SIG-M5 (cell line): ENCODE measurements at places on chromosomes 13 and 19.

- DNase-seq: no peak
These were observed 9.4 kb downstream of the FCER2 start for GRCh38 chr19:7692417-7693088.

DNA sequence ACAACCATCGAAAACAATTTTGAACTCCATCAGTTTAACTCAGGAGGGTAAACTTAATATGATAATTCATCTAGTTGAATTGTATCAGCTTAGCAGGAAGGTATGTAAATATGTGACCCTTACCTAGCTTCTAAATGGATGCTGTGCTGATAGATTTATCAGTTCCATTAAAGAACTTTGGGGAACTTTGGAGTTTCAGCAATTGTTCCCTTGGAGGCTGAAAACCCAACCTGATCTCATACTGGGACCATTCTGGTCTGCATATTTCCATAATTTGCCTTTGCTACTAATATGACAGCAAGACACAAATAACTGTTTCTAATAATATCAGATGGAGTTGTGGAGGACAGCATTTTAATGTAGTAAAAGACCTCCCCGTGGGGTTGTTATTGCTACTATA is 127.8 kb downstream of the GGACT start:
- no peak for DNase-seq

- DNase-seq: no peak
These were observed 6.5 kb downstream of the KCTD4 start for GRCh38 chr13:45194081-45194939.

GRCh38 chr13:86986448-86986847 is 684.7 kb upstream of the SLITRK5 start:
- no peak for DNase-seq

DNA sequence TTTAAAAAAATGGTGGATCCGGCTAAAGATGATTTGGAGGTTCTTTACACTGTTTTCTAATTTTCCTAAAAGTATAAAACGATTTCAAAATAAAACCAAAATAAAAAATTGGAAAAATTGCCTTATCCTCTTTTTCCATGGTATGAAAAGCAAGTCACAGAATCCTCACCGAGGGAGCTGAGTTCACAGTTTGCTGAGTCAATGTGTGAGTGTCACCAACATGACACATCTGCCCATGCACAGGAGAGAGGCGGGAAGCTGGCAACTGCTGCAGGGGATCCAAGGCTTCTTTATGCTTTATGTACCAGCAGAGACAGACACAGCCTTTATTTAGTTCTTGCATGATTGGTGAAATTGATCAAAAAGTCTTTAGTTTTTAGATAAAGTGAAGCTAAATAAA is 157.8 kb downstream of the TNFSF13B start:
- no peak for DNase-seq

DNA sequence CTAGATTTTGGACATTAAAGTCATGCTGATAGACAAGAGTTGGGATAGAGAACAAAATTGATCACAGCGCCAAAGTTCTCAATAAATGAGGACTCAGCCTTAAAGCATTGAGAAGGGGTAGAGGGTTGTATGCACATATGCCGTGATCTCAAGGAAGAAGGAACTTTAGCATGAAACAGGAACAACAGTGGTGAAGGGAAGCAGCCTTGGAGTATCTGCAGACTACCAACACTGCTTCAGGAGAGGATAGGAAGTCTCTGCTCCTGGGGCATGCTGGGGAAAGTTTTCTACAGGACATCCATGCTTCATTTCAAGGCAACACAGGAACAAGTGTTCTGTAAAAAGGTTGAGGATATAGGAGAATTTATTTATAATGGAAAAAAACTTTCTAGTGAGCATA is 111.9 kb upstream of the MLNR start:
- no peak for DNase-seq

DNA sequence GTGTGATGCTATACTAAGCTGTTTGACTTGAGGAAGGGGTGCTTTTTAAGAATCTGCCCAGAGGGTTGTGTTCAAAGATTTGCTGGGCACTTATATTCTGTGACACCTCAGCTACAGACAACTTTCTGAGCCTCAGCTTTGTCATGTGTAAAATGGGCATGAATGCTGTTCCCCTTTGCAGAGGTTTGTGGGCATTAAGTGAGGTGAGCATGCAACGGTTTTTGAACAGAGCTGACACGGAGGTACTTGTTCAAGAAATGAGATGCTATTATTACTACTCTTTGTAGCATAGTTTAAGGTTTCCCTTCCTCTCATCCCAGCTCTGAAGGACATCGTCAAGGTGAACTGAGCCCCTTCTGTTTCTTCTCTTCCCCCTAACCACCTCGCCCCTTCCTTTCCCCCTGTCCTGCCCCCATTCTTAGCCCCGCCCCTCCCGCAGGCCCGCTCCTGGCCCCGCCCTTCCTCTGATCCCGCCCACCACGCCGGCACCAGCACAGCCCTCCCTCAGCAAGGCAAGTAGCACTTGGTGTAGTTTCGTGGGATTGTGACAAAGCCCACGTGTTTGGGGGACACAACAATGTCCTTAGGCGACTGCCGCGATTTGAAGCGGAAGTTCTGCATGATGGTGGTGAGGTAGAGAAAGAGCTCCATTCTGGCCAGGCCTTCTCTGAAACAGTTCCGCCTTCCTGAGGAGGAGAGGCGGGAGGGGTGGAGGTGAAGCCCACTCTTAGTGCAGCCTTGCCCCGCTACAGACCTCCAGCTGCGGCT is 26.1 kb upstream of the CYP2A7 start:
- no peak for DNase-seq

DNA sequence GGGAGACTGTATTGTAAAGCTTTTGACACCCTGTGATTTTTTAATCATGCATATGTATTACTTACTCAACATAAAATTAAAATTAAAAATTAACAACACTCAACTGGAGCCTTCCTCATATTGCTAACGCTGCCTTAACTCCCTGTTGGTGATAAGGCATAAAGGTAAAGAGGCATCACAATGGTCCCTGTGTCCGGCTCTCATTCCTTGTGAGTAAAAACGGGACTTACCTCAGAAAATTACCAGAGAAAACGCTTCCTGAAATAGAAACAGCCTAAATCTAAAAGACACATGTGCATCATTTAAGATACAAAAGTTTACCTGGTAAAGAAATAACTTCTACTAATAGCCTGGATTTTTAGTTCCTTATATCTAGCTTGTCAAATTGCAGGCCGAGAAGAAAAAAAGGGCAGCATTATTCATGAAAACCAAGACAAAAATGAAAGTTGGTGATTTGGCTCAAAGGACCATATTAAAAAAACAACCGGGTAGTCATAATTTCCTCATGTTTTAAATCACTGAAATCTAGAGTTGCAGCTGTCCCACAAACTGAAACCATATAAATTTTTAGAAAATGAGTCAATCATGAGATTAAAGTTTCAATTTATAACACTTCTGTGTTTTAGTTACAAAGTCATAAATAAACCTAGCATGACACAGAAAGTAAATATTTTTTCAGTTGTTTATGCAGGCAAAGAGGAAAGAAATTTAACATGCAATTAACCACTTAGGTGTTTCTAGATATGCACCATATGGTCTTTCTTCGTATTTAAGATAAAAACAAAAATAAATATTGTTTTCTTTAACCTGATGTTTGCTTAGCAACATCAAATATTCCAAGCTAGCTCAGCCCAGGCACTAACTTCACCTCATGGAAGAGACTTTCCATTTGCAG is 94.7 kb downstream of the MIPEP start:
- no peak for DNase-seq
